Activated naive CD8-positive, alpha-beta T cell treated with anti-CD3 and anti-CD28 coated beads for 36 hours (primary cell): ENCODE measurements at places on chromosomes 5 and 9. TPM values are rescaled to one million over a fixed set of nuclear protein-coding genes. Genes with fewer than 3 reads are reported as not detected.
A peak's percentile ranks its signal among the peaks of the same experiment; 100 is the strongest.

Gene ADAMTS16
- total RNA-seq, result not detected

Gene OR1J2
- total RNA-seq, result 0.23 TPM

Gene GALNT12
- 10.9 TPM for total RNA-seq

Gene CDKN2A
- total RNA-seq, result 1.5 TPM

Gene PLPP1
- total RNA-seq, result 21.3 TPM

DNA sequence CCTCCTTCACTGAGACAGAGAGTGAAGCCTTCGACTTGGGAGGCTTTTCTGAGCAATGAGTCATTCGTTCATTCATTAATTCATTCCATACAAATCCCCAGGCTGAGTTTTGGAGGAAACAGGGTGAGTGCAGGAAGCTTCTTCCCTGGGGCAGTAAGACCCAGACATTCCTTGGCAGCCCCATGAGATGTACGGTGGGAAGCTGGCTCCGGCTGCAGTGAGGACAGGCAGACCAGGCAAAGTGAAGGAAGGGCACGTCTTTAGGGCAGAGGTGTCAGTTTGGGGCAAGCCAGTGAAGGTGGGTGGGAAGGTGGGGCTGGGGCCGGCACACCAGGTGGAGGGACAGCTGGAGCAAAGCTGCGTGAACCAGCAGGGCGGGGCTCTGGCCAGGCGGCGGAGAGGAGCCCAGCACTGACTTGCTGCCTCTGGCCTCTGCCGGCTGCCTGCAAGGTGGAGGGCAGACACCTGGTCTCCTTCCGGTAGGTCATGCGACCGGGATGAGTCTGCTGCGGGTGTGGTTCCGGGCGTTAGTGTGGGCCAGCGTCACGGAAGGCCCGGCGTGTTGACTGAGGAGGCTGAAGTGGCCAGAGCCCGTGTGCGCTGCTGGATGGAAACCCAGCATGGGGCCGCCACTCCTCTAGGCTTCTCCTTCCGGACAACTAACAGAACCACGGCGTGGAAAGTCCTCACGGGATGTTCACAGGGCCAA lies 16.6 kb downstream of the OLFM1 start:
- no peaks in the 10 kb centered on the region for H3K36me3 ChIP-seq
- no peak for DNase-seq
- H3K4me3 ChIP-seq, result no peak overlapping the region
- no peak overlapping the region for H3K27ac ChIP-seq

DNA sequence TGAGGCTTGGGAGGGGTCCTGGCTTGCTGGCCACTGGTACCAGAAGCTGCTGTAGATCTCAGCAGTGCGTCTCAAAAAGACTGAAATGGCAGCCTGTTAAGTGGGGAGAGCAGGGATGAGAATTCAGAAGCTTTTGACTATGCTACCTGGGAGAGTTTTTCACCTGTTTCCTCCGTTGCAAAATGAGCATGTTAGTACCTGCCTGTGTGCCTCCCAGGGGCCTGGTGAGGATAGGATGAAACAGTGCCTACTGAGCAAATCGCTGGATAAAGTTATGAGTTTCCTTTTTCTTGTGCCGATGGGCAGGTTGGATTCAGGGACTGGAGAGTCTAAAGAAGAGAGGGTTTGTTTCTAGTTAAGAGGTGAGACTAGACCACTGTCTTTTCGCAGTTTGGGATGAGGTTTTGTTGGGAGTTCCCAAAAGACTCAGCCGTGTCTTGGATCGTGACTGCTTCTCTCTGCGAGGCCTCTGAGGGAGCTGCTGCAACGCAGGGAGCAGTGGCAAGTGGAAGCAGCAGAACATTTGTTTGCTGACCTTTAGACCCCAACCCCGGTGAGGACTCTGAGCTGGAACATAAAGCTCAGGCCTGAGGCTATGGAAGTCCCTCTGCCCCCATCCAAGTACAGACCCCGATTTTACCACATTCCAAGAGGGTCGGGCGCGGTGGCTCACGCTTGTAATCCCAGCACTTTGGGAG lies 1.4 kb downstream of the RALGPS1 start:
- peaks cover 9% of the 10 kb centered on the region for H3K4me1 ChIP-seq
- no peaks in the 10 kb centered on the region for H3K36me3 ChIP-seq
- peak overlapping the region; percentile 61 for H3K4me3 ChIP-seq
- H3K27me3 ChIP-seq, result peaks cover 15% of the 10 kb centered on the region
- no peak for DNase-seq
- H3K27ac ChIP-seq, result no peak overlapping the region

- H3K4me1 ChIP-seq, result peaks cover 11% of the 10 kb centered on the region
- no peak for DNase-seq
- H3K27me3 ChIP-seq, result peaks cover 15% of the 10 kb centered on the region
These were observed 121.1 kb upstream of the IL12B start for GRCh38 chr5:159451197-159452052.

DNA sequence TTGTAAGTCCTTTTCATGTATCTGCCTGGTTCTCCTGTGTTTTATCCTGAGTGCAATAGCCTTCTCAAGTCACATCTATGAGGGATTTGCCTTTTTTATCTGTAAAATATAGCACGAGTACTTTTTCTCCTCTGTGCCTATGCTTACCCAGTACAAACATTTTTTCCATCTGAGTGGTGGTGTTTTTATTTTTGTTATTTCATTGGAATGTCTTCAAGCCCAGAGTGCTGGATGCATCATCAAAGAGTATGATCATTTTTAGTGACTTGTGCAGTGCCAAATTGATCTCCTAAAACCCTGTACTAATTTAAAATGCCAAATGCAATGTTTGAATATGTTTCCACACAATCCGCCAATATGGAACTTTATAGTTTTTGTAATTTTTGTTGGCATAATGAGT lies 86.1 kb downstream of the TLE4 start:
- no peak overlapping the region for H3K27ac ChIP-seq
- no peak for DNase-seq
- H3K4me1 ChIP-seq, result peaks cover 39% of the 10 kb centered on the region

- H3K4me3 ChIP-seq, result no peak overlapping the region
- no peak for DNase-seq
- H3K27me3 ChIP-seq, result no peaks in the 10 kb centered on the region
- no peaks in the 10 kb centered on the region for H3K36me3 ChIP-seq
These were observed 37.4 kb downstream of the ZFAND5 start for GRCh38 chr9:72327631-72328030.

GRCh38 chr5:76716456-76717157 lies 681 bp downstream of the F2R start:
- no peak overlapping the region for H3K27ac ChIP-seq
- H3K36me3 ChIP-seq, result no peaks in the 10 kb centered on the region
- no peak for DNase-seq
- peak overlapping the region; percentile 80 for H3K4me3 ChIP-seq

DNA sequence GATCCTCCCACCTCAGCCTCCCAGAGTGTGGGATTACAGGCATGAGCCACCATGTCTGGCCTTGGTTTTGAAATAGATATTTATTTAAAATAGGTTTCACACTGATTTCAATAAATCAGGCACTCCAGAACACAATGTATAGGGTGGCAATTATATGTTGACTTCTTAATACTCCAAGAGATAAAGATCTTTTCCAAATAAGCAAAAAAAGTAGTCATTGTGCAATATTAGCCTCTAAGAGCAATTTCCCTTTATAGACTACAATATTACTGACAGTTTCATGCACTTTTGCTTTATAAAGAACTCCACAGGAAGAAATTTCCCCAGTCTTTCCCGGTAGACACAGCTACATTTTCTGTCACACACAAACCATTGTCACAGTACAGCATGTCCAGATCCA lies 23.4 kb upstream of the RUFY1 start:
- no peak for DNase-seq
- no peak overlapping the region for H3K27ac ChIP-seq
- no peak overlapping the region for H3K4me3 ChIP-seq

DNA sequence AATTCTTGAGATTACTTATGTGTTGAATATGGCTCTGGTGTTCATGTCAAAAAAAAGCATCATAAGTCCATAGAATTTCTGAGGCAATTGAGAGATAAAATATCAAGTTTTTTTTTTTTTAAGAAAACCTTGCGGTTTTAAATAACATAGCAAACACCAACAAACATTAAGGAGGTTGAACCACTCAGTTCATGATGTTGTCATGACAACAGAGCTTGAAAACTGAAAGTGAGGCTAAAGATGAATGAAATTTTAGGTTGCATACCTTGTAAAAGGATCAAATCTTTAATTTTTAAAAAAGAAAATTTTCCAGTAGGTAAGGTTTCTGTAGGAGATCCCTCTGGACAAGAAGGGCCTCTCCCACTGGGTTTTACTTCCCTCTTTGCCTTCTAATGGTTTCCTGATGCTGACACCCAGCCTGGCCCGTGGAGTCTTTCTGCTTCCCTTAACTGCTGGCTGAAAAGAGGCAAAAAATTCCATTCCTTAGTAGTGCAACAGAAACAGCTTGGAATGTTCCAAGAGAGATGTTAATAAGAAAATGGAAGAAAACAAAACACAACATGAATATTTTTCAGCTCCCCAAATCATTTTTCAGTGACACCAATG lies 60.0 kb upstream of the FER start:
- H3K36me3 ChIP-seq, result no peaks in the 10 kb centered on the region
- no peak for DNase-seq
- no peaks in the 10 kb centered on the region for H3K27me3 ChIP-seq
- H3K27ac ChIP-seq, result no peak overlapping the region

GRCh38 chr9:132312426-132312825 lies 42.4 kb downstream of the SETX start:
- peaks cover 7% of the 10 kb centered on the region for H3K4me1 ChIP-seq
- DNase-seq, result no peak
- no peak overlapping the region for H3K27ac ChIP-seq
- peaks cover 35% of the 10 kb centered on the region for H3K36me3 ChIP-seq

DNA sequence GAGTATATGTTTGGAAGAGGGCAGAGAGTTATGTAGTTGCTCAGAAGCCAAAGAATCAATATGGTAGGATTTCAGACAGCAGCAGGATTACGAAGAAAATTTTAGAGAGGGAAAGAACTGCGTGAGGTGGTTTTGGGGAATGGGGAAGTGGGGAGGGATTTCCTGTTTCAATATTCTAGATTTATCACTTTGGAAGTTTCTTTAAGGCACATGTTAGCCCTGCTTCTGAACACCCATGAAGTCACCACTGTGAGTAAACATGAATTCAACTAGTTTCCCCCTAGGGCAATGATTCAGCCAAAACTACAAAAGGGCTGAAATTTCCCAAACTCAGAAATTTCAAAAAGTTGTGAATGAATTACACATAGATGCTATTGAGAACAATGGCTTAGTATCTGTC lies 132.2 kb downstream of the EBF1 start:
- peaks cover 12% of the 10 kb centered on the region for H3K27me3 ChIP-seq
- no peaks in the 10 kb centered on the region for H3K4me1 ChIP-seq
- H3K36me3 ChIP-seq, result no peaks in the 10 kb centered on the region
- DNase-seq, result no peak
- no peak overlapping the region for H3K4me3 ChIP-seq

- H3K36me3 ChIP-seq, result peaks cover 2% of the 10 kb centered on the region
- H3K27ac ChIP-seq, result no peak overlapping the region
- DNase-seq, result no peak
- peaks cover 23% of the 10 kb centered on the region for H3K4me1 ChIP-seq
These were observed 187.1 kb downstream of the MEF2C start for GRCh38 chr5:88695931-88696330.

- no peak for DNase-seq
- H3K4me3 ChIP-seq, result no peak overlapping the region
- H3K4me1 ChIP-seq, result no peaks in the 10 kb centered on the region
- H3K27me3 ChIP-seq, result peaks cover 13% of the 10 kb centered on the region
- H3K27ac ChIP-seq, result no peak overlapping the region
- H3K36me3 ChIP-seq, result no peaks in the 10 kb centered on the region
These were observed 26.3 kb upstream of the TNPO1 start for GRCh38 chr5:72790186-72790585.

- no peaks in the 10 kb centered on the region for H3K36me3 ChIP-seq
- H3K27me3 ChIP-seq, result peaks cover 21% of the 10 kb centered on the region
- no peak overlapping the region for H3K4me3 ChIP-seq
These were observed 88.9 kb upstream of the CXCL14 start for GRCh38 chr5:135667673-135668072.

GRCh38 chr5:38023799-38024198 lies 184.0 kb upstream of the GDNF start:
- H3K36me3 ChIP-seq, result no peaks in the 10 kb centered on the region
- H3K27me3 ChIP-seq, result peaks cover 6% of the 10 kb centered on the region
- no peak overlapping the region for H3K4me3 ChIP-seq
- no peaks in the 10 kb centered on the region for H3K4me1 ChIP-seq
- no peak overlapping the region for H3K27ac ChIP-seq
- no peak for DNase-seq

DNA sequence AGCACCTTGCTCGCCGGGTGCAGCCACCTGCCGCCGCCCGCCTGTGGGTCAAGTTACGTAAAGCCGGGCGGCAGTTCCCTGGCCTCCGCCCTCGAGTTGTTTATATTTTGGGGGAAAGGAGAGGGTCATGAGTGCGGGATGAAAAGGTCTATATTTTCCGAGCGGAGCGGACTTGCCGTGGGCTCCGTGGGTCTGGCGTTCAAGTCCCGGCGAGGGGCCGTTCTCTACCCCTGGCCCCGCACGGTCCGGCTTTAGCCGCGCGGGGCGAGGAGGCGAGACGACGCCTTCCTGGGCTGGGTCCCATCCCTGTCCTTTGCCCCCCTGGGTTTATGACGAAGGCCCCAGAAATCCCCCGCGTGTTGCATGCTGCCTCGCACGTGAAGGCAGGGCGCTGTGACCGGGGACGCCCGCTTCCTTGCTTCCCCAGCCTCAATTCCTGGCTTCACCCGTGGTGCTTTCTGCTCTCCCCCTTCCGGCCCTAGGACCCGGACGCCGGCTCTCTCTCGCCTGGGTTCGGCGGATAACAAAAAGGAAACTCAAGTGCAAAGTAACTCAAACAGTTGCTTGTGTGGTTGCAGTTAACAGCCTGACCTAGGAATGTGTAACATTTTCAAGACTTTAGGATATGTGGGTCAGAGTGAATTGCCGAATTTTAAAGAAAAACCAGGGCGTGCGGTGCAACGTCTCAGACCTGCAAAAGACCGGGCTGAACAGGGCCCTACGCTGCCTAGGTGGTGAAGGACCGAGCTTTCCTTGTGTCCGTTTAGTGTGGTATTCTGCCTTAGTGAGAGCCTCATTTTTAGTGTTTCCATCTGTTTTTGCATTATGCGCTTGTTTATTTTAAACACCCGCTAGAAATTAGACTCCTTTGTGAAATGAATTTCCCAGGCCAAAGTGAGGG lies 810 bp downstream of the VPS13A start:
- H3K36me3 ChIP-seq, result peaks cover 7% of the 10 kb centered on the region
- H3K27me3 ChIP-seq, result no peaks in the 10 kb centered on the region
- H3K4me1 ChIP-seq, result peaks cover 29% of the 10 kb centered on the region

- H3K36me3 ChIP-seq, result peaks cover 5% of the 10 kb centered on the region
- H3K4me1 ChIP-seq, result peaks cover 10% of the 10 kb centered on the region
- peaks cover 27% of the 10 kb centered on the region for H3K27me3 ChIP-seq
- H3K4me3 ChIP-seq, result no peak overlapping the region
These were observed 1.7 kb downstream of the F2RL1 start for GRCh38 chr5:76820526-76820890.

DNA sequence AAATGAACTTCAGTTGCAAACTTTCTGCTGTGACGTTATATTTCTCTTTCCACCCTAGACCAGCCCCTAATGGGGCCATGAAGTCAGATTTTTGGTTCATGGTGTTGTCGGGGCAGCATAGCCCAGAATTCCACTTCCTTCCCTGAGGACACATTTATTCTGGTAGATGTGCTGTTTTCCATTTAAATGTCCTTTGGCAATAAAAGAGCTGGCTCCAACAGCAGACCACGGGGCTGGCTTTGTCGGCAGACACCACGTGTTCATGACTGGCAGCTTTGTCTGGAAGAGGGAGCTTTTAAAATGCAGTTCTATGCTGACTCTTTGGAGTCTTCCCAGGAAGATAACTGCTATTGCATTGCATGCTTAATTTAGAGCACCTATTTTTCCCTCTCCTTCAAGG lies 17.6 kb upstream of the LCP2 start:
- H3K36me3 ChIP-seq, result peaks cover 3% of the 10 kb centered on the region
- H3K27me3 ChIP-seq, result no peaks in the 10 kb centered on the region
- H3K4me1 ChIP-seq, result peaks cover 67% of the 10 kb centered on the region
